NCI-H2107 (cell line): ENCODE measurements at places on chromosomes 5 and 9.

DNA sequence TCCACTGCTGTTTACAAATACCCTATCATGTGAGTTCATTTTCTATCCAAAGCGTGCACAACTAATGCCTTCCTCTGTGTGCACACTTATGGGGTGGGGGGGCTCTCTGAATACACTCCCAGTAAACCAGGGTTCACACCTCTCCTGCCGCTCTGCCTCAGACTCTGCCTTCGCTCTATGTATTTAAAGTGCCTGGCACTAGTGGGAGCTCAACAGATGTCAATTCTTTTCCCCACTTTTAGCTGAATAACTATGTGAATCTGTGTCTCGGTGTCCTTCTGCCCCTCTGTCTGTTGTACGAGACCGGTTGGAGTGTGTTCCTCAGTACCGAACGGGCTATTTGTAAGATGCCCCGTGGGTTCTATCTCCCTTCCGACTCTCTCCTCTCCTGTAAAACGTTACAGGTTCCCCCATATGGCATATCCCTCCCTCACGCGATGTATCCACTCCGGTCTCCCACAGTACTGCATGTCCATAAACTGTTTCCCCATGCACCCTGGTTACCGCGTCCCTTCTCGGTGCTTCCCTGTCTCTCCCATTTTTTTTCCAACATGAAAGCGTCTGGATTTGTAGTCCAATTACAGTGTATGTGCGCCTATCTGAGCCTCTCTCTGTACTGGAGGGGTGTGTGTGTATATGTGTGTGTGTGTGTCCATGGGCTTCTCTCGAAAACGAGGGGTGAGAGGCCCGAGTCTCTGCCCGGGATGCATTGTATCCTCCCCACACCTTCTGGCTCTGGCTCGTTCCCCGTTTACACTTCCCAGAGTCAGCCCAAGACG is 1.6 kb downstream of the ELL2 start:
- DNase-seq = no peak

GRCh38 chr5:141513627-141514329 is 24.9 kb downstream of the PCDHGC5 start:
- peak; percentile 37 for DNase-seq

- no peak for DNase-seq
Observed at GRCh38 chr5:141871870-141872269, 6.3 kb downstream of the PCDH1 start.

- no peak for DNase-seq
Observed at GRCh38 chr9:114280636-114281472, 42.0 kb upstream of the ORM1 start.

DNA sequence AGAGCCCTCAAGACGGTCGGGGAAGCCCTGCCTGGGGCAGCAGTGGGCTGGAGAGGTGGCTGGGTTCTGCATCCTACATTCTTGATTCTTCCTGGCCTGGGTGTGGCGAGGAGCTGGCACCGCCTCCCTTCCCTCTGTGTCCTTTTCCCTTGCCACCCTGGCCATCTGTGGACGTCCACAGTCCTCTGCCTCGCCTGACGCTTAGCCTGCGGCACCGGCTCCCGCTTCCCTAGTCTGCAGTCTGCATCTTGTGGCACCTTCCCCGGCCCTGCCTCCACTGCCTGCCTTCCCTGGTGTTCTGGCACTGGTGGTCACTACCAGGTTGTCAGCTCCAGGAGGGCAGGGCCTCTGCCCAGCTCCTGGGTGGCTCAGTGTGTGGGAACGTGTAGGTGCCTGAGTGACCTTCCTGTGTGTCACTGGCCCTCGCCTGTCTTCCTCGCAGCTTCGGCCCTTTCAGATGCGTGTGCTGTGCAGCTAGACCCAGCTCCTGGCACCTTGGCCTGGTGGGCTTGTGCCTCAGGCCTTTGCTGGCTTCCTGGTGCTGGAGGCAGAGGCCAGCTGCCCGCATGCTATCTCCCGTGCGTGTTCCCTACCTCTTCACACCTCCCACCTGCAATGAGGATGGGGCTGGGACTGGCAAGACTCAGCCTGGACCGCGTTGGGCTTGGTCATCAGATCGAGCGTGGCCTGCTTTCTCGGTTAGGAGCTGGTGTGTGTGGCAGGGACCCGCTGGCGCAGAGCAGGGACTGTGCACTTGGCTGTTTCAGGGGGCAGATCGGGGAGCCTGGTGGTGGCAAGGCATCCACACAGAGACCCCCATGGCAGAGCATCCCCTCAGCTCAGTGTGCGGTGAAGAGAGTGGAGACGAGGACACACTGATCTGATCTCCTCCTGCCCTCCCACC is 20.9 kb downstream of the TRAF2 start:
- DNase-seq = no peak

GRCh38 chr9:122821278-122821943 is 7.0 kb downstream of the PDCL start:
- DNase-seq = no peak

DNA sequence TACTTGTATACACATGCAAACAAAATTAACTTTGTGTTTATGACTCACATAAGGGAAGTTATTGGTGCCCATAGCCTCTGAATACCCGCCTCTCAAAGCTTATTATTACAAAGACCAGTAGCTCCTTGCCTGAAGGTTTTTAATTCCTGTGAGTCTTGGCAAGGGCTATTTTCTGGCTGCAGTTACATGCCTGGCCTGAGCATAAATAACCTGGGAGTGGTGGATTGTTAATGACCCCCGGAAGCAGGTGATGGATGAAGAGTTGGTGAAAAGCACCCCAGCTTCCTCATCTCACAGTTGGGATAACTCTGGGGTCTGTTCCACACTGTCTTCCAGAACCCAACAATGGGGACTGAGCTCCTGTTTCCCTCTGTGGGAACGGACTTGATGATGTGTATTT is 594.5 kb downstream of the PDE4D start:
- no peak for DNase-seq

DNA sequence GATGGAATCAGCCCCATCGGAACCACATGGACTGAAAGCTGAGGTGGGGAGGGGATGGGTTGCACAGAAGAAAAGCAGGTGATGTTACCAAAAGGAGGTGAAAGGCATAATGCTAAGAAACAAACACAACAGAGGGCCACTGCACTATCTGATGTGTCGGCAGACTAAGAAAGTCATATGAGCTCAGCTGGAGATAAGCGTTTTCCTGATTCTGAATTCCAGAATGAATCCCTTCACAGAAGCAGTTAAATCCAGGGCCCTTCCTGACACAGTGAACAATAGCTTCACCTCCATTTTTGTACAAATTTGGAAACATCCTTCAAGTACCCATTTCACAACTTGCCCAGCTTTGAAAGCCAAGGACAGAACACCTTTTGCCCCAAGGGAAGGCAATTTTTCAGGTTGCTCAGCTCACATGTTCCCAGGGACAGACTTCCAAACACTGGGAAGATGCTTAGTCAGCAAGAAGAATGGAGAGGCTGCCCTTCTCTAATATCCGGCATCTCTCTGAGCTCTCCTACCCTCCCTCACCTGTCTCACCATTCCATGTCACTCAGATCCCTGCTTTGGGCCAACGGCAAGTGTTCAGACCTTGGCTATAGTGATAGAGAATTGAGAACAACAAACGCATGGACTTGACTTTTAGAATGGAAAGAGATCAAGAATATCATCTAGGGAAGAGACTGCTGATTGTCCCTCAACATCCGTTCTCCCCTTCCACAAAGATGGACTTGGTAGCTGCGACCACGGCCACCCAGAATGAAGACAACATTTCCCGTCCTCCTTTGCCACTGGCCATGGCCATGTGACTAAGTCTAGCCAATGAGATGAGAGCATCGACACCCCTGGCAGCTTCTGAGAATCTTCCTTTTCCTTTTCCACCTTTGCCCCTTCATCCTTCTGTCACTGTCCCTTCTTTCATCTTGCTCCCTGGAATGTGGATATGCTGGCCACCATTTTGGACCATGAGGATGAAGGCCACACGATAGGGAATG is 68.6 kb upstream of the IL17B start:
- no peak for DNase-seq

DNA sequence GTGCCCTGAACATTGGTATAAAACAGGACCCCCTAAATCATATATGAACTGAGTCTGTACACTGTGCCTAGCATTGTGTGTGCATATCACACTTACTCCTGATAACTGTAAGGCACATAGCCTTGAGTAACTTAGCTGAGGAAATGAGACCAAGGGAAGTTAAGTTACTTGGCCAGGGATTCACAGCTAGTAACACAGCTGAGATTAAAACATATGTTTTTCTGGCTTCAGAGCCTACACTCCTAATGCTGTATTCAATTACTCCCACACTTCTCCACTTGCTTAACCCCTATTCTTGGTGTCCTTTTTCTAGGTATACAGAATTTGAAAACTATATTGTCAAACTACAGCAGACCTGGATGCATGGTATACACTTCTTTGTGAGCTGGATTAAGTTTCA is 12.8 kb downstream of the GHR start:
- no peak for DNase-seq

DNA sequence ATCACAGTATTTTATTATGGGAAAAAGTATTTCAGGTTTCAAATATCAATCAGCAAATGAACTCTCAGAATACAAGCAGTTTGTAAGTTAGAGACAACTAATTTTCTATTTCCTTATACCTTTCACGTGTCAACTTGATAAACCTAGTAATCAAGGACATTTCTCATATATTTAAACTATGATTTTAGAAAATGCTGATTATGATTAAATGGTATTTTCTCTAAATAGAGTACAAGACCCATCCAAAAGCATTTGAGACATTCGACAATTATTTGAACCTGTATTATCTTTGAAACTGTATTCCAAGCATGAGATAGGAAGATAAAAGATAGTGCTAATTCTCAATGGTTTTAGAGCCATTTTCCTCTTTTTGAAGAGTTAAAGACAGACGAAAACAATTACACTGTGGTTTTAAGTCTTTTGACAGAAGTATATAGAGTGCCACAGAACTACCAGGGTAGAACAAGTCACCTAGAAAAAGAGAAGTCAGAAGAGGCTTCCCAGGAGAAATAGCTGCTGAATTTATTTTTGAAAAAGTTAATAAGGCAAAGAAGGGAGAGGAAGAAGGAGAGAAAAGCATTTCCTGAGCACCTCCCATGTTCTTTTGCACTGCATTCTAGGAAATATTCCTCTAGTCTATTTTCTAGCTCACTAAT is 5.6 kb downstream of the MEIKIN start:
- no peak for DNase-seq

GRCh38 chr5:94209774-94210355 is 408.5 kb downstream of the KIAA0825 start:
- no peak for DNase-seq

GRCh38 chr5:113965225-113965624 is 396.6 kb upstream of the KCNN2 start:
- no peak for DNase-seq

DNA sequence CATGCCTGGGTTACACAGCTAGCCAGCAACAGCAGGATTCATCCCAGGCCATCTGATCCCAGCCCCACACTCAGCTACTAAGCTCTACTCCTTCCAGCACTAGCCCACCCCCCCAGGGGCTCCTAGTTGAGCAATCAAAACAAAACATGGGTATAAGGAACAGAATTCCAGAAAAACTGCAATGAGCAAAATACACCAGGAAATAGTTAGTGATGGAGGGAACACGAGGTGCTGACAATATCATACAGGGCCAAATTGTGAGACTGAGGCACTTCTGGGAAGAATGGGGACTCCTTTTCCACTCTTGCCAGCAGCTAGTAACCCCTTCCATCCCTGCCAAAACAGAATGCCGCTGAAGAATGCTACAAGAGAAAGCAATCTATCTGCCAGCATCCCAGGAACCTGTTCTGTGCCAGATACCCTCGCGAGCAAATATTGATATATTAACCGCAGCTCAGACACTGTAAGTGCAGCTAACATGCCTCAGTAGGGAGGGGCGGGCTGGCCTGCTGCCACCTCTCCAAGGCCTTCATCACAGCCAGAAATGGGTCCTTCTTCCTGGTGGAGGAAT is 161.4 kb downstream of the SLIT3 start:
- no peak for DNase-seq

DNA sequence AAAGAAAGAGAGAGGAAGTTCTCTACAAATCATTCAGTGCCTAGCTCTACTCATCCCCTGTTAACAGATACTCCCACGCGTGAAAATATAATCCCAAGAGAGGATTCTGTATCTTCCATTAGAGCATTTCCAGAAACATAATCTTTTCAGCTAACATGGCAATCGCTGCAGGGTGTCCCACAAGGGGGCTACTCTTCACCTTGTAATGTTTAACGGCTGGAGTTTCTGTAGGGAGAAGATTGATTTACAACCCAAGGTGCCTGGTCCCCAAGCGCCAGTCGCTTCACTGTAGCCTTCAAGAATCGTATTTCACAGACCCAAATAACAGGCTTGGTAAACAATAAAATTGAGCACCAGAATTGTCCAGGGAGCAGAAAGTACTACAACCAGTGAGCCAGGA is 318.7 kb downstream of the TLE1 start:
- DNase-seq = no peak

DNA sequence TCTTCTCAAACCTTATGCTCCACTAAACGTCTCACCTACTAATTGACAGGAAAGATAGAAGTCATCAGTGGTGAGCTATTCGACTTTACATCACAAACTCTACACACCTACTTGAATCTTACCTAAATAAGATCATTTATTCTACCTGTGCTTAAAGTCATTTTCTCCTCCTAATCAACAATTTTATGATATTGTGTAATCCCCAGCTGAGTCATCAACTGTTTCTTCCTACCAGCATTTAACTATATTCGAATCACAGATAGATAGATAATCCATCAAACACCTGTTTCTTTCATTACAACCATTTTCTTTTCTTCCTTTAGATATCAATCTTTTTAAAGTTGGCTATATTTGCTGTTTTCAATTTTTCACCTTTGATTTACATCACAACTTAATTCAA is 181.5 kb downstream of the LPAR1 start:
- DNase-seq = no peak

DNA sequence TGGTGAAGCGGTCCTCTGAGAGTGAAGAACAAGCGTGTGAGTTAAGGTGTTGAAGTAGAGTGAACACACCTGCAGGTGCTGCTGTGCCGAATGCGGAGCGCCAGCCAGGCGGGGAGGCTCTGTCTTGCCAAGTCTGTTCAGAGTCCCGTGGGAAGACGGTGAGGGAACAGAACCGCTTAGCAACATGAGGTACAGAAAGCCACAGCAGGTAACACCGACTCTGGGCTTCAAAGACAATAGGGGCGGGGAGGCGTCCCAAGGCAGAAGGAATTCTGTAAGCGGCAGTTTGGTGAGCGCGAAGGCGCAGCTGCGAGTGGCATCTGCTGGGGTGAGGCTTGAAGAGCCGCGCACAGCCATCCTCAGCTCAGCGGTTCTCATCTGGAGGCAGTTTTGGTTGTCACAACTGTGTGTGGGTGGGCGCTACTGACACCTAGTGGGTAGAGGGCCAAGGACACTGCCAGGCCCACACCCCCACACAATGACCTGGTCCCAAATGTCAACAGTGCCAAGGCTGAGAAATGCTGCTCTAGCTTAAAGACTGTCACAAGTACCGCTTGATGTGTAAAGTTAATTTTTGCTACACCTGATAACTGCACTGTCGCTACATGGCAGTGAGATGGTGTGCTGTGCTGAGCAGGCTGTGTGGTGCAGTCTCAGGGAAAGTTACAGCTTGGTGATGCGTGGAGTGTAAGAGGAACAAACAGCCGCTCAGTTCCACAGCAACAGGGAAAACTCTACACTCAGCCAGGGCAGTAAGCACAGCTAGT is 67.4 kb upstream of the TBC1D9B start:
- DNase-seq = no peak

GRCh38 chr9:114157516-114158176 is 2.3 kb downstream of the COL27A1 start:
- no peak for DNase-seq

GRCh38 chr5:28864006-28864405 is 1825.6 kb upstream of the CDH9 start:
- no peak for DNase-seq

GRCh38 chr5:14414656-14415023 is 167.0 kb upstream of the OTULINL start:
- DNase-seq = no peak
